ENCODE measurements at places on chromosomes 3 and 15.
A peak's percentile ranks its signal among the peaks of the same experiment; 100 is the strongest.

DNA sequence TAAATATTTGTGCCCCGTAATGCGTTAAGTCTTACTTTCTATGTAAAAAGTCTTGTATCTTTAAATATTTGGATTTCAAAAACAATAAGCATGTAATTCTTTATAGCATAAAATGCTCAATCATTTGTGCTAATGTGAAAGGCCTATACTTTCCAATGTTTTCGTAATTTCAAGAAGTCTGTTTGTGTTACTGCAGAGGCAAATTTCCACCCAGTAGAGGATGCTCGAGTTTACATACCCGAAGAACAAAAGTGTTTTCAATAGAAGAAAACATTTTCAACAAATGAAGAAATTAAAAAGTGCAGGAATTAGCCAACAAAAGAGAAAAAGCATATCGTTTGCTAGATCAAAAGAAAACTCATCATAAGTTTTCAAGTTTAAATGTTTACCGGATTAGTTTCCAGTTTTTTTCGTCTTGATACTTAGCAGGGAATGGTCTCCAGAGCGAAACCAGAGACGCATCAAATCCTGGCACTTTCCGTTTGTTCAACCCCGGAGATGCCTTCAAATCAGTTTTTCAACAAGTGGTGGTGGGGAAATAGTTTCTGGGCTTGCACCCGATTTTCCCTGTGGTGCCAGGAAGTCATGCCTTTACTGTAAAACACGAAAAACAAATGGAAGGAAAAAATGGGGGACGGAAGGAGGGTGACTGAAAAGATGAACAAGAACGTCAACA is 1.0 kb downstream of the CGGBP1 start:
- no peak for DNase-seq

DNA sequence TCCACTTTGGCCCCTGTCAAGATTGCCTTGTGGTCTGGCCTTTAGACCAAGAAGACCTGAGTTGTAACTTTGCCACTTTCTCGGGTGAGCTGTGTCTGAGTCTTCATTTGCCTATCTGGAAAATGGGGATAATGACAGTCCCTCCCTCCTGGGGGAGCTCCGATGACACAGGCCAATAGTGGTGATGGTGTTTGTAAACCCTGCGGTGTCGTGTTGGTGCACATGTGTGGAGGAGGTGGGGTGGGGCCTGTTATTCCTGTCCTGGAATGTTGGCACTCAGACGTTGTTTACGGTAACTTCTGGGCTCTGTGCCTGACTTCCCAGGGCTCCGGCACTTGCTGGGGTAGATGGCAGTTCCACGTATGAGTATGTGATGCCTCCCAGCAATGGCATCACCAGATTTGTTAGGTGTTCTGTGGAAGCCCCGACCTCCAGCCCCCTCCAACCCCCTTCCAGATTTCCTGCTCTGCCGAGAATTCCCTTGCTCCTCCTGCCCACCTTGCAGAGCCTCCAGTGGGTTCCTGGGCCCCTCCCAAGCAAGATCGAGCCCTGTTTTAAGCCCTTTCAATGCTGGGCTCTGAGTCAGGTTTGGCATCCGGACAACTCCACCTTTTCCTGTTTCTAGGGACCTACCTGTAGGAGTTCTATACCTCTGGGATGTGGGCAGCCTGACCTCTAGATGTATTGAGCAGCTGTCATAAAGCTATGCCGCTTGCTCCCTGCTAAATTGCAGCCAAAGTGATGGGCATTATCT is 31.4 kb downstream of the HRH1 start:
- no peak for DNase-seq

GRCh38 chr3:188796122-188796631 is 375.6 kb upstream of the TPRG1 start:
- no peak for DNase-seq

GRCh38 chr3:185457376-185457775 is 41.5 kb downstream of the TMEM41A start:
- DNase-seq: no peak

DNA sequence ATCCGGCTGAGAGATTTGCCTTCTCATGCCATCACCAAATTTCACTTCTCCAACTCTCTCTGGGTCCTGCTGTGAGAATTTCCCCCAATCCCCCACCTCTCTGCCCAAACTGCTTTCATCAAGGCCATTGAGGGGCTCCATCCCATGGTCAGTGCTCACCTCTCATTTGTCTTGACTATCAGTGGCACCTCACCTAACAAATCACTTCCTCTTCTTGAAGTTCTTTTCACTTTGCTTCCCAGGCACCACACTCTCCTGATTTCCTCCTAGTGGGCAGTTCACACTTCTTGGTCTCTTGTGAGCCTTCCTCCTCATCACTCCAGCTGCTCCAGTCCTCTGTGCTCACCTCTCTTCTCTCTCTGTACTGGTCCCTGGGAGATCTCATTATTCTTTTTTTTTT is 169.6 kb downstream of the OPA1 start:
- DNase-seq: no peak

GRCh38 chr15:31328969-31329639 is 2.5 kb downstream of the KLF13 start:
- DNase-seq: no peak

DNA sequence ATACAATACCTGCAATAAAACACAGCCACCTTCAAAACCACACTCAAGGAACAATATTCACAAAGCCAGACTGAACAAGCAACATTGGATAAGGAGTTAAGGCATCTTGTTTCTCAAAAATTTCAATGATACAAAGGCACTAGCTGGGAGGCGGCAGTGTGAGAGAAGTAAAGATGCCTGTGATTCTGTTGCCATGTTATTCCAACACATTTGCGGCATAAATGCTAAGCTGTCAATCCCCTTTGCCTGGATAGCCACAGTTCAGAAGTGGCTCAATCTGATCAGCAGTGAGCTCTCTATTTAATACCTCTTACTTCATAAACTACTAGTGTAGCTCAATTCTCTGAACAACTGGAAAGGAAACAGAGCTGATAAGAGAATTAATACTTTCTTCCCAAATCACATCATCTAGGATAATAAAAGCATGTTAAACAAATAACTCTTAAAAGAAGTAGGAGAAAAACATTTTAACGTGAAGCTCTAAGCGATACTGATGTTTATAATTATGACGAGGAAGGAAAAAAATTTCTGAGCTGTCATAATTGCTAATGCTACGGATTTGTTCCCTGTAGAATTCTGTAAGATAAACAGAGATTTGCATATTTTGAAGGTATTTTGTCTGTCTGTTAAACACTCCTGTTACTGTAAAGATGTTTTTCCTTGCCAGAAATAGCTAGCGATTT is 358.4 kb downstream of the FOXP1 start:
- no peak for DNase-seq

DNA sequence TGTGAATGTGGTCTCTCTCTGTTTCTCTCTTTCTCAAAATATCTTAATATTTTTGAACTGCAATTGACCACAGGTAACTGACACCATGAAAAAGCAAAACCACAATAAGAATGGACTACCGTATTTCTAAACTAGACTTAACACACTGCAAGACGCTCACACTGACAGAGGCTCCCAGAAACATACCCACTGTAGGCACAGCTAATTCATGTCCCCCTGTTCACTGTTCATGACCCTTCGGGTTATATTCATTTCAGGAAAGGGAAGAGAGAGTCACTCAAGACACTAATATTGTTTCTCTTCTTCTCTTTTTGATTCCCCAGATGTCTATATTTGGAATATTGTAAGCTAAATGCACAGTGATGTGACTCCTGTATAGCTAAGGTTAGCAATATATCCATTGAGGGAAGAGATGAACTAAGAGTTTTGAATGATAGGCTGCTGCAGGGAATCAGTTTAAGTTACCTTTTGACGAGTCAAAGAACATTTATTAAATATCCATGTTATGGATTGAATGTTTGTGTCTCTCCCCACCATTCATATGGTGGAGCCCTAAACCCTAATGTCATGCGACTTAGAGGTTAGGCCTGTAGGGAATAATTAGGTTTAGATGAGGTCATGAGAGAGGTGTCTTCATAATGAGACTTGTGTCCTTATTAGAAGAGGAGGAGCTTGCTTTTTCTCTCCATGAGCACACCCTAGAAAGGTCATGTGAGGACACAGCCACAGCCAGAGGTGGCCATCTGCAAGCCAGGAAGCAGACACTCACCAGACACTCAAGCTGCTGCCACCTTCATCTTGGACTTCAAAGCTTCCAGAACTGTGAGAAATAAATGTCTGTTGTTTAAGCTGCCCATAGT is 216.6 kb upstream of the GRM7 start:
- DNase-seq: no peak

DNA sequence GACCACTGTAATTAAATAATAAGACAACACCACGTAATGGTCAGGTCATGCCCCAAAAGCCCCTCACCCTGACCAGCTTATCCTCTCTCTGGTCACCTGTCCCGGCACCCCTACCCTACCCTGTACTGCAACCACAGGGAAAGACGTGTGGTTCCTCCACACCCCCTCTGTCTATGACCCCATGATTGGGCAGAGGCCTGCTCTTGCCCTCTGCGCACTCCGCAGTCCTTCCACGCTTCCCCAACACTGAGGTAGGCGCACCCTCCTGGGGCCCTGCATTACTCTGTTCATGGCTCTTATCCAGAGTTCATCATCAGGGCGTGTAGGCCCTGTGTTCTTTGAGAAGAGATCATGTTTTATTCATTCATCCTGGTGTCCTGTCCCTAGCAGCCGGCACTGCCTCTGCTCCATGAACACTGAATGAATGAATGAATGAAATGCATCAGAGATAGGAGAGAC is 33.8 kb downstream of the MGLL start:
- DNase-seq: no peak

DNA sequence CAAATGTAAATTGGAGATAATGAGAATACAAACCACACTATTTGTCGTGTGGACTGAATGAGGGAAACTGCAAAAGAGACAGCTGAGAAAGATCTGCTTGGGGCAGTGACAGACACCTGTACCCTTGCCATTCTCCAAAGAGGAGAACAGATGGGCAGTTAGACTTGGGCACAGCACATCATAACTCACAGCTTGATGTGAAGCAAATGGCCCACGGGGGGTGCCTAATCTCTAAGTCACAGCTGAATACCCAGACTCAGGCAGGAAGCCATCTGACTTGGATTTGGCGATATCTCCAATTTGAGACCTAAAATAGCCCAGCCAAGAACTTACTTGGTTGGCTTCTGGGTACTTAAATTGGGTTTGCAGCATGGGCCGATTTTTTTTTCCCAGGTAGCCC is 10.0 kb upstream of the SLC6A11 start:
- DNase-seq: no peak

DNA sequence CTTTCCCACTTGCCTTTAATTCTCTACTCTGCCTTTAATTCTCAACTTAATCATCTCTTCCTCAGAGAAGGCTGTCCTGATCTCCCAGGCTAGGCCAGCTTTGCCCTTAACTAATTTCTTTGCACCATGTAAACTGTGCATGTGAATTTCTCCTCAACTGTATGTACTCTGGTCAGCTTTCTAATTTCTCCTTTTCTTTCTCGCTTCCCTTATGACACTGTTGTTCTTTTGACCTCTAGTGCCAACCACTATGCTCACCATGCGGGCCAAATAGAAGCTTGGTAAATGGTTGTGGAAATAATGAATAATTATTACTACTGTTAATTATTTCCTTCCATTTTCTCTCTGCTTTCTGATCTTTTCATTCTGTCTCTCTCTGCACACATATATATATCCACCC is 269.0 kb upstream of the CRBN start:
- no peak for DNase-seq

- no peak for DNase-seq
Measured at GRCh38 chr3:155991212-155991611, 120.8 kb downstream of the GMPS start.

- DNase-seq: peak; percentile 66
Measured at GRCh38 chr3:188060840-188061544, 93.0 kb upstream of the LPP start.

GRCh38 chr15:61828008-61828407 is 232.2 kb downstream of the VPS13C start:
- no peak for DNase-seq

GRCh38 chr3:16482770-16483531 is 30.5 kb downstream of the RFTN1 start:
- no peak for DNase-seq

- no peak for DNase-seq
Measured at GRCh38 chr15:76187163-76187562, 124.1 kb downstream of the ETFA start.

Data from stimulated activated CD8-positive, alpha-beta memory T cell treated with anti-CD3 and anti-CD28 coated beads, Interleukin-7, amount 100 ng/mL, for 4 hours (primary cell).